ENCODE measurements at places on chromosomes 2 and 18.

- no peak for DNase-seq
Observed at GRCh38 chr2:70767079-70767698, 811 bp downstream of the ADD2 start.

- peak; percentile 37 for DNase-seq
Observed at GRCh38 chr18:24019641-24020331, 5.2 kb downstream of the TTC39C start.

- DNase-seq = no peak
Observed at GRCh38 chr2:164302786-164303185, 318.5 kb downstream of the GRB14 start.

DNA sequence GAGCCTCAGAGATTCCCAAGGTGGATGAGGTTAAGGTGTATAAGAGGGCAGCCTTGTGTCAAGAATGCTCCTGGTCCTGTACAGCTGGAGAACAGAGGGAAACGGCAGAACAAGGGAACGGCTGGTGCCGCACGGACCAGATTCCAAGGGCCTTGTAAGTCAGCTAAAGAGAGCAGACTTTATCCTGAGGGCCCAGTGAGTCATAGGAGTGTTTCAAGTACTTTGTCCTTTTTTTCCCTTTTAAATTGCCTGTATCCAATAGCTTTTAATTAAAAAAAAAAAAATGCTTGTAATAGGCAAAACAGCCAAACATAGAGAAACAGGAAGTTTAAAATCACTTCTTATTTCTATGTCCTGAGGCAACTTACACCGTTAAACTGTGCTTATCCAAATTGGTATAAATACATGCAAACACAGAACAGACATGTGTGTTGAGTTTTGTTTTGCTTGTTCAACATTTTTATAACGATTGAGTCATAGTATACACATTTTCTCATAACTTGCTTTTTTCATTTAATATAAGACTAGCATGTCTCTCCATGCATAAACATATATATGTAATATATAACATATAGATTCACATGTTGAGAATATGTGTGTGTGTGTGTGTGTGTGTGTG, 42.1 kb upstream of the EVA1A start:
- DNase-seq = peak; percentile 85

DNA sequence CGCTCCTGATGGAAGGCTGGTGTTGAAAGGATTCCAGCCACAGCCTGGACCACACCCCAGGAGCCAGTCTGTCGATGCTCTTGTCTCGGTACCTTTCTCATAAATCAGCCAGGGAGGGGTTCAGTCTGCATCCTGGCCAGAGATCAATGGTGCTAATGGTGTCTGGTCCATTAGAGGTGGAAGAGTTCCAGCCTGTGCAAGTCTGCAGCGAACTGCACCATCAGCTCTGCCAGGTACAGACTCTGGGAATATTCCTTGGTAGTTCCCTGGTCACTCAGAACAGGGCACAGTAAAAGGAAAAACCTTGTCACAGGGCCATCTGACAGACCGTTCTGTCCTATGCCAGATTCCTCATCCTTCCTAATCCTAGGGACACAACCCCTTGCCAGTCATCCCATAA, 164.3 kb downstream of the MTCL1 start:
- no peak for DNase-seq

DNA sequence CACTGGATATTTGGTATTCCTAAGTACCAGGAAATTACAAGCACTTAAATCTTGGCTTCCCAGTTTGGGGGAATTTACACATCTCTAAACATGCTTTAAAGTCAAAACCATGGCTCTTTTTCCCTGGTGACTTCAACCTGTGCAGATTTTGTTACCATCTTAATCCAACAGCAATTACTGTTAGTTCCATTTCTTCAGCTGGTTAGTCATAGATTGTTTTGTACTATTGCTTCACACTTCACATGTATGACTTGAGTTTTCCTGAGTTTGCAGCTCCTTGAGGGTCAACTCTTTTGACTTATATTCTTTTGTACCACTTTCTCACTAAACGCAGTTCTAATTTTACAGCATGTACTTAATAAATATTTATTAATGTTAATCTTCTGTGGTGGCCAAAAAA, 203.4 kb upstream of the RND3 start:
- peak; percentile 22 for DNase-seq

DNA sequence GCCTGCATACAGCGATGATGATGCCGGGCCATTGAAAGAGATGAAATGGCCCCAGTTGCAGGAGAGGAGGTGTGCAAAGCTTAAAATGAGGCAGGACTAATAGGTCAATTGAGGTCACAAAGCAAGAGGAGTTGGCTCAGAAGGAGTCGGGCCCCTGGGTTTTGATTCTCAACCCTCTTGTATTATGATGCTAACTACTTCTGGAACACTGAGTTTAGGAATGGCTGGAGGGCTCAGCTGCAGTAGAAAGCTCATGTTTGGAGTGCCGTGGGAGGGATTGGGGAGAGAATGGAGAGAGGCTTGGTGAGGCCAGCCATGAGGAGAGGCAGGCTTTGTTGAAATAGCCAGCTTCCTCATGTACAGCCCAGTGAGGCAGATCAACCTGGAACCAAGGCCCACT, 4.8 kb downstream of the TNP1 start:
- no peak for DNase-seq

DNA sequence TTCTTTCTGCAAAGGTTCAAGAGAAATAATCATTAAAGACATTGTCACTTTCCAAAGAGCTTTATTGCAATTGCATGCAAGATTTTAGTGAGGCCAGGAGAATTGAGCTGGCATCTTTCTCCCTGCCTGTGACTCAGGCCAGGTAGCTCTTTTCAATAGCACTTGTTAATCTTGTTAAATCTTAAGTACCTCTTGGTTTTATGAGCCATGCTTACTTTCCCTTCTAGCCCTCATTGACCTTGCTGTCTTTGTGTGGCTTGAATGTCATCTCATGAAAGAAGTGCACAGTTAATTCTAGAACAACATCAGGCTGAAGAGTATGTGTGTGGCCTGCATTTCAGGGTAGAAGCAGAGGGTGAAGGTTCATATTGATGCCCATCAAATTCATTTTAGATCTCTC, 14.8 kb upstream of the LGALSL start:
- DNase-seq = no peak

DNA sequence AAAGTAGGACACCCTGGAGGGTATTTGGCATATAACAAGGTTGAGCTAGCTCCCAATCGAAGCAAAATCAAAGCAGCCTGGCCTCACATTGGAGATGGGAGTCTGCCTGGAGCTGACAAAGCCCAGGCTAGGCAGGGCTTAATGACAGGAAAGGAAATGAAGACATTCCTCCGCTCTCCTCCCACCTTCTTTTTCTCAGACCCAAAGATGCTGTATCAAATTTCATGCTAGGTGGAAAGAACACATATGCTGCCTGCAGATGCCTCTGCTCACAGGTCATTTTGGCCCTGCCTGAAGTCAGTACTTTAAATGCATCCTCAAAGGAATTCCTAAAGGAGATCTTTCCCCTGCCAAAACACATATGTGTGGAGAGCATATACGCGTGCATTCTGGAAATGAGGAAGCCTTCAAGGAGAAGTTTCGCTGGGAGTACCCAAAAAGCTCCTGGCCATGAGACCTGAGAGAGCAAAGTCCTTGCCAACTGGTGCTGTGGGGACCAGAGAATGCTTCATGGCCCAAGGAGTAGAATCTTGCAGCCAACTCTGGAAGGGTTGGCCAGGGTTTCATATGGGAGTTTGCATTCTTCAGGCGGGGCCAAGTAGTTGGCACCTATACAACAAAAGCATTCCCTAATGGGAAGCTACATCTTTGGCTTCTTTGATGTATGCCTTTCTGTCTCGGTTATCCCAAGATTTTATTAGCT, 88.0 kb downstream of the AQP4 start:
- DNase-seq = no peak

DNA sequence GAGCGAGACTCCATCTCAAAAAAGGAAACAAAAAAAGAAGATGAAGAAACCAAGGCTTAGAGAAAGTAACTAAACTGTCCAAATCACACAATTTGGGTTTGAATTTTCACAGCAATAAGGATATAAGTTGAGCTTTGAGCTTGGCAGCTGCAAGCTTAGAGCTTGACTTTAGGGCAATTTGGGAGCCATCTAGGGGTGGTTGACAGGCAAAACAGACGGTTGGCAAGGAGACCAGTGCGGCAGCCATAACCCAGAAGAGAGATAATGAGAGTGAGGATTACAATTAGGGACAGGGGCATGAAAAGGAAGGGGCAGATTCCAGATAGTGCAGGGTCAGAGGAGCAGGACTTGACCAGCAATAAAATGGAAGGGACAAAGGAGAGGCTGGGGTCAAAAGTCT, 382.2 kb upstream of the HNRNPA3 start:
- DNase-seq = no peak

DNA sequence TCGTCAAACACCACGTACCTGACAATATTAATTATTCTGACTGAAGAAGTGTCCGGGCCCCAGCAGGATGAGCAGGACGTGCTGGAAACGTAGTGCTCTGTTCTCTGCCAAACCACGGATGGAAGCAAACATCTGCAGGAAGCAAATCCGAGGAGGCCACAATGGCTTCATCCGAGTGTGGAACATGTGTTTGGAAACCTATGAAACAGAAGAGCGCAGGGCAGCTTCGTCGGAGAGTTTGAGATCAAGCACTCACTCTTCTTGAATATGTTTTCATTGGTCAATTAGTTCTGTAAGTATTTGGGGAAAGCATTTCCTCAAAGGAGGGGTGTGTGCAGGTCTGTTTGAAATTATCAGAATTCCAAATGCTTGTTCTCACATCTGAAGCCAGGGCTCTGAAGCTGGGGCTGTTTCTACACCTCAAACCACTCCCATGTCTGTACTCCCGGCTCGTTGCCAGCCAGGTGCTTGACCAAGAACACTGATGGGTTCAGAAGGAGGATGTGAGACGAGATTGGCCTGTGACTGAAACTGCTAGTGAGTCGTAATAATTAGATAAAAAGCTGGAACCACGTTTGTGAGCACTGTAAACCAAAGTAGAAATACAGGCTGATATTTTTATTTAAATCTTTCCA, 356.6 kb upstream of the SALL3 start:
- no peak for DNase-seq

DNA sequence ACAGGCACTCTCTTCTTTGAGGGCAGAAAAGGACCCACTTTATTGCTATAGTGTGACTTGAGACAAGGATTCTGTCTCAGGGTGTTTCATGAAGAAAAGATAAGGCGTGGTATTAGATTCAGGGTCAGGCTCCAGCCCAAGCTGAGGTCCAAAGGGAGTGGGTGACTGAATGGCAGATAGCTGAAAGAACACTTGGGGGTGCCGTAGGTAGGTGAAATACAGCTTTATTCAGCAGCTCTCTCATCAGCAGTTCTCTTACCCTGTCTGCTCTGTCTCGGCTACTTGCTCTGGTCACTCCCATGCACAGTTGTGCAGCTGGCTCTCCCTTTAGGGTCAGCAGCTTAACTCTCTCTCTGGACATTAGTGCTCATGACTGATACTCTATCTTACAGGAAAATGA, 379.9 kb downstream of the LPIN1 start:
- DNase-seq = no peak

- DNase-seq = no peak
Observed at GRCh38 chr2:140436936-140437335, 1656.7 kb upstream of the NXPH2 start.

GRCh38 chr2:230690439-230690838, 22.2 kb upstream of the CAB39 start:
- DNase-seq = peak; percentile 27

GRCh38 chr2:5710615-5711014, 18.4 kb downstream of the SOX11 start:
- no peak for DNase-seq

DNA sequence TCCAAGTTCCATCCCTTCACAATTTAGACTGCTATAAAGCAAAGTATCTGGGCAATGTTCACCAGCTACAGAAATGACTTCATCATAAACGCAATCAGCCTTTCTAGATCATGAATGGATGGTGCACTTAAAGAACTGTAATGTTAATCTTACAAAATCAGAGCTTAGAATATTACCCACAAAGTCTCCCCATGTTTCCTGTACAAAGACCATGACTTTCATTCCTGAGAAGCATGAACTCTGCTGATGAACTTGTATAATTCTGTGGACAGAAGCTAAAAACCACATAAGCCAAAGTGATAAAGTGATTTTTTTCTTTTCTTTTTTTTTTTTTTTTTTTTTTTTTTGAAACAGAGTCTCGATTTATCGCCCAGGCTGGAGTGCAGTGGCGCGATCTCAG, 53.3 kb downstream of the C1D start:
- no peak for DNase-seq

DNA sequence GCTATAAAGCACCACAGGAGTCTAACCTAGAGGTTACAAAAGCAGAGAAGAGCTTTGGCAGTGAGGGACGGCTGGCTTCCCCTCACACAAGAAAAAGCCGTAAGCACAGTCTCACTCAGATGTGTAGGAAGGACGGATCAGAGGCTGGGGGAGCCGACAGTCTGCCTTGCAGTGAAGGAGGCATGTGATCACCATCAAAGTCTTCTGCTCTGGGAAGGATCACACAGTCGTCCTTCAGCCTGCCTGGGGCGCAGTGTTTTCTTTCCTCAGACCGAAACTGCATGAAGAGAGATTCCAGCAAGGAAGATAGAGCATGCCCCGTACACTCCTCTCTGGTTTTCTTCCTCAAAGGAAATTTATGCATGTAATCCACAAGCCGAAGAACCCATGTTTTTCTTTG, 24.1 kb downstream of the GATA6 start:
- DNase-seq = no peak

GRCh38 chr2:83196225-83196624, 1262.9 kb downstream of the SUCLG1 start:
- peak; percentile 61 for DNase-seq

GRCh38 chr2:141932261-141932660, 198.6 kb downstream of the LRP1B start:
- DNase-seq = no peak

DNA sequence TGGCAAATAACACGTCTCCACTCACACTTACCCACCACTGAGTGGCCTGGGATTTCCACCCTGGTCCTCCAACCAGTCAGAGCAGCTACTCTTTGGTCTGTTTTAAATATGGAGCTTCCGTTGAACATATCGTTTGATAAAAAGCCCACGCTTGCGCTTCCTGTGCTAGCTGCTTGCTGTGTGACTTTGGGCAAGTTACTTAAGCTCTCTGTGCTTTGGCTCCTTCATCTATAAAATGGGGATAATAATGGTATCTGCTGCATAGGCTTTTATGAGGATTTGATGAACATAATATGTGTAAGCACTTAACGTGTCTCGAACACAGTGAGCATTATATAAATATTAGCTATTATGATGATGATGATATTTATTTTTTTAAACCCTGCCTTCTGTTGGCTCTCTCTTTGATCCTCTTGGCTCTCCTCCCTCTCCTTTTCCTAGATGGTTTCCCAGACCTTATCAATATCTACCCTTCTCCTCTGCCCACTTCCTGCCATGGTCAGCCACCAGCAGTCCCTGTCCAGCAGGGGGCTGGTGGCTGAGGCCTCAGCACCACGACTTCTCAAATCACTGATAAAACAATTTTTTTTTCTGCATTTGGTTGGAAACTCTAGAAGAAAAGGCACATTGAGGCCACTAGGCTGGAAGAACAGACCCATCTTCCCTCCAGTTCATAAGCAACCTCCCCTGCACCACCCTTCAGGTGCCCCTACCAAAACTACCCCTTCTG, 191.9 kb downstream of the LOXHD1 start:
- DNase-seq = no peak

DNA sequence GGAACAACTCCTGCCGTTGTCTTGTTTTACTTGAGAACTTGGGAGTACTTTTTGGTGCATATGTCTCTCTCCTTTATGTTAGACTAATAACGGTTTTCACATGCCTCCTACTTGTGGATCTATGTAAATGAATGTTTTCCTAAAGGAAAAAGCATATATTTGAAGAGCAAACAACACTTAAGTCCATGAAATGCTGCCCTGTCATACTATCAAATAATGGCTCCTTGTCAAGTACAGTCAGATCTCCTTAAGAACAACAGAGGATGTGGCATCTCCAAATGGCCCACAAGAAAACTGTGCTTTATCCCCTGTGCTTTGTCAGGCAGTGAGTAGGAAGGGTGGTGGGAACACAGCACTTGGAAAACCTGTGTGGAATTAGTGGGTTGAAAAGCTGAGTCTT, 198.2 kb downstream of the PTGR3 start:
- DNase-seq = no peak

Data from fibroblast of skin of right quadriceps (primary cell).